ENCODE measurements at places on chromosomes 4 and X.

DNA sequence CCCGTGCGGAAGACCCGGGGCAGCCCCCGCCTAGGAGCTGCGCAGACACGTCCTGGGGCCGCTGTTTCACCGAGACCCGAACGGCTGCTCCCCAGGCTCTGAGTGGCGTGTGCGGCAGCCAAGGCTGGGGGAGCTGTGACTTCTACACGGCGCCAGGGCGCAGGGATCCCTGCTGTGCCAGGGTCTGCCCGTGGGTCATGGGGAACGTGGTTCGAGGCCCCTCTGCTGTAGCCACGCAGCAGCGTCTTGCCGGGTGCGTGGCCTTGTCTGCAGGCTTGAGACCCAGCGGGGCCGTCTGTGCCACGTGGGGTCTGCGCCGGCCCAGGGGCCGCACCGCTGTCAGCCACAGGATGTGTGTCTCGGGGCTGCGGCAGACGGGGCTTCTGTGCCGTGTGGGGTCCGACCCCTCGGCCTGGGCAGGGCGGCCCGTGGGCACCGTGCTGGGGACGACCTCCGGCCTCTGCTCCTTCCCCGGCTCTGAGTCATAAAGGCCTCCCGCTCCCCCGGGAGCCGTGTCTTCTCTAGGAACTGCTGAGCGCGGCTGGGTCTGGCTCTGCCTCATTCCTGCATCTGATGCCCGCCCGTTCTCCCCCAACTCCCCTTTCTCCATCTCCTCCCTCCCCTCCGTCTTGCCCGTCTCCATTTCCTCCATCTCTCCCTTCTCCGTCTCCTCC, 12.7 kb upstream of the GTPBP6 start:
- DNase-seq: no peak

- DNase-seq: no peak
These were observed 194.4 kb upstream of the LDB2 start for GRCh38 chr4:17092736-17093437.

DNA sequence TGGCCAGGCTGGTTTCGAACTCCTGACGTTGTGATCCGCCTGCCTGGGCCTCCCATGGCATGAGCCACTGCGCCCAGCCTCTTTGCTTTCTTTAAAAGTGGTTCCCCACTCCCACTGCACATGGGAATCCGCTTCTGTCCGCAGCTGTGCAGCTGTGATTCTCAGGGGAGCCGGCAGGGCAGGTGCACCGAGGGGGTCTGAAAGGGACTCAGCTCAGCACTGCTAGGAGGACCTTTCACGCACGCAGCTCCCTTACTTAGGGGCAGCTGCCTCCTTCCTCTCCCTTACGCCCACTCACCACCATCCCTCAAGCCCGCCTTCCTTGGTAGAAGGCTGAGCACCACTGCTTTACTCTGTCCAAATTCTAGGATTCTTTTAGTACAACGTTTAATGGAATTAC, 40.4 kb upstream of the CYP4V2 start:
- DNase-seq: no peak

- no peak for DNase-seq
These were observed 125.7 kb downstream of the CAMK2D start for GRCh38 chr4:113635739-113636437.

- no peak for DNase-seq
These were observed 7.5 kb upstream of the CXCL6 start for GRCh38 chr4:73828956-73829355.

- peak; percentile 88 for DNase-seq
These were observed 58.5 kb downstream of the TSC22D3 start for GRCh38 chrX:107716816-107717700.

GRCh38 chr4:71602289-71602900, 181.5 kb downstream of the GC start:
- DNase-seq: no peak

- no peak for DNase-seq
These were observed 107.8 kb downstream of the EFNB1 start for GRCh38 chrX:68936608-68937007.

DNA sequence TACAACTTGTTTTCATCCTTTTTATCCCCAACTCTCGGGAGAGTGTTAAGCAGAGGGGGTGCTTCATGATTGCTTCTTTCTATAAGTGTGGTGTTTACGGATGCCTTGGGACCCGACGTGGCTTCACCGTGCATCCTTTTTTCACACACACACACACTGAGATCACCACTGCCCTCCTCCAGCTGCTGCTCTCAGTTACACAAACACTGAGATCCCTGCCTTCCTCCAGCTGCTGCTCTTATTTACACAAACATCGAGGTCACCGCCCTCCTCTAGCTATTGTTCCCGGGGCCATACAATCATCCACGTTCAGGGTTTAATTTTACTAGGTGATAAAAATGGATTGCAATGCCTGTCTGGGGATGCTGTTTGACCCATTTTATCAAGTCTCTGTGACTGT, 155.4 kb upstream of the FAM9B start:
- no peak for DNase-seq

GRCh38 chrX:48474127-48474526, 1.9 kb upstream of the FTSJ1 start:
- no peak for DNase-seq

GRCh38 chr4:151522866-151523519, 114.0 kb downstream of the FHIP1A start:
- no peak for DNase-seq

DNA sequence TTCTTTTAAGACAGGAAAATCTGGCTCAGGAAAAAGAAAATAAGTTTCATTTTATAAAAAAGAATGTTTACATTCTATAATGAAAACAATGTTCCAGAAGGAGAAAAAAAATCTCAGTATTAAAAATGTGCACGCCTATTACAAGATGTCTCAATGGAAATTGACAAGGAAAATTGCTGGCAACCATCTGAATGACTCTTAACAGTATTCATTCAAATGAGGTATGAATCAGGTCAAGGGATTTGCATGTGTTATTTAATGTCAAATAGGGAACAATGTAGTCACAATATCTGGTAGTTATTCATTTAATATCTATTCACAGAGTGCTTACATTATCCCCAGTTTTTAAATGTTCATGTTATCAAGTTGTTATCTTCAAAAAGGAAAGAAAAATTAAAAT, 208.4 kb upstream of the TRAM1L1 start:
- DNase-seq: no peak

DNA sequence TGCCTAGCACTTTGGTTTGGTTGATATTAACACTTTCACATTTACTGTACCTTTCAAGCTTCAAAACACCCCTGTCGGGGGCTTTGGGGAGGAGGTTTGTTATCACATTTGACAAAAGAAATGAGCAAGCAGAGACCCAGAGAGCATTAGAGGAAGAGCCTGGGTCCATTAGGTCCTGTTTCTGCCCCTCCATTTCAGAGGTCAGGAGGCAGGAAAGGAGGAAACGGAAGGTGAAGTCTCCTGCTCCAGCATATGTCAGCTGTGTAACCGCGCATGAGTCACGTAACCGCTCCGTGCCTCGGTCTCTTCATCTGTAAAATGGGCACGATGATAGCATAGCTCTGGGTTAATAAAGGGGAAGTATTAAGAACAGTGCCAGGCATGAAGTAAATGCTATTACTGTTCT, 201.9 kb upstream of the BCOR start:
- peak; percentile 4 for DNase-seq

- no peak for DNase-seq
These were observed 29.4 kb upstream of the FOXR2 start for GRCh38 chrX:55593756-55594257.

DNA sequence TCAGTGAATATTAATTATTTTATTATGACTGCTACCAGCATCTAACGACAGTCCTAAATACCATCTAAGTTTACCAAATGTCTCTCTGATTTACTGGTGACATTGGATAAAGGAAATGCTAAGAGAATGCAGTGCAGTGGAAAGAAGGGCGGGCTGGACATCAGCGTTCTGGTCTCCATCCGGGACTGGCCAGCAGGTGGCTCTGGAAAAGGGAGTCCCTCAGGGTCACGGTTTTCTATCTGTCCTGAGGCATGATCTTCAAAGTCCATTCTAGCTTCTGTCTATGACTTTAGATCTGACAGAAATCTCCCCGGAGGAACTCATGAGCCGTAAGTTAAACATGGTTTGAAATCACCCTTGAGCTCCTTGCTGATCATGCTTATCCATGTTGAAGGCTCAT, 3.3 kb downstream of the TRIM2 start:
- DNase-seq: peak; percentile 8

GRCh38 chrX:71052721-71053120, 15.4 kb downstream of the SNX12 start:
- no peak for DNase-seq

- no peak for DNase-seq
These were observed 16.3 kb downstream of the F8A1 start for GRCh38 chrX:154902408-154902807.

DNA sequence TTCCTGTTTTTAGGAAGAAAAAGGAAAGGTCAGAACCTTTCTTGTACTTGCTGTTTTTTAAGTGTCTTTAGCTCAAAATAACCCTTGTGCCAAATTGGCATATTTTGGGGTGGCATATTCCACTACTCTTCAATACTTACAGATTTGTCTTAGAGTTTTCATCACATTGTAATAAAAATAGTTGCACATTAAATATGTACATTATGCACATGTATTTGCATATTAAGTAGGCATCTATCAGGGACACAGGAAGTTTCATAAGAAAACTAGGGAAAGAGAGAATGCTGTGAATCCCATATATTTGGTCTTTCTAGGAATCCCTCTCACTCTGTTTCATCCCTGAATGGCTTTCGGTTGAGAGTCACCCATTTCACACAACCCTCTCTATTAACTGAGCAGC, 139.6 kb downstream of the LARP7 start:
- no peak for DNase-seq

DNA sequence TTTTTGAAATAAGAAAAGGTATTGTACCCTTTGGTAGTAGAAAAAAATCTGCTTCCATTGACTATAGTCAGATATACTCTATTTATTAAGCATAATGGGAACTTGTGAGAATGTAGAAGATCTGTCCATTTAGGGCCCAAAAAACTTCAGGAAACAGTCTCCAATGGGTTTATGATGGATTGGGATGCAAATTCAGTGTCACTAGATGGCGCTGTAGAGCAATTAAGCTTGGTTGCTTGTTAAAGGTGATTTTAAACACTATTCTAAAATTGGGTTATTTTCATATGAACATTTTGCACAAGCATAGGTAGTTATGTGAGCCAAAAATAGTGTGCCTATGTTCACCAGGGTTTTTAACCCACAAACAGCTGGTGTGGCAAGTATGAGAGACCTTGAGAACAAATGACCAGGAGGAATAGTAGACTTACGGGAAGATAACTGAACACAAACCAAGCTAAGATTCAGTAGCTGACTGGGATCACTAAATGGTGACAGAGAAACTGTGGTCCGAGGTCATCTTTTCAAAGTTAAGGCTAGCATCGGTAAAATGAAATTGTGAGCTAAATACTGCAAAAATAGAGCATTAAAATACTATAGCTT, 80.3 kb upstream of the LSM6 start:
- peak; percentile 48 for DNase-seq

- no peak for DNase-seq
These were observed 42.3 kb downstream of the GABRB1 start for GRCh38 chr4:47073647-47074046.

DNA sequence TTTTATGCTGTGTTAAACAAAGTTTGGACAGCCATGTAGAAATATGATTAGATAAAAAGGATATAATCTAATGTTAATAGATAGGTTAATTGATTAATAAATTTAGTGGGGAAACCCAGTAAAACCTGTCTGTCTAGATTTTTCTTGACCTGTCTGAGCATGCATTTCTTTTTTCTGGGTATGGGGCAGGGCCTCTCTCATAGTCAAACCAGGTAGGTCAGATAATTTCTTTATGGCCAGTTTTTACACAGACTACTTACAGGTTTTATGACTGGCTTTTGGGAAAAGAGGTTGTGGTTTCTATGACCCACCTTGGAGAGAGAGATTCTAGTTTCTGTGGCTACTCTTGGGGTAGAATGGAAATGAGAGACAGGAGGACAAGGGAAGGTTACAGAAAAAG, 135.6 kb upstream of the EPHA5 start:
- DNase-seq: no peak

- no peak for DNase-seq
These were observed 909.0 kb upstream of the PCDH10 start for GRCh38 chr4:132240081-132240480.

DNA sequence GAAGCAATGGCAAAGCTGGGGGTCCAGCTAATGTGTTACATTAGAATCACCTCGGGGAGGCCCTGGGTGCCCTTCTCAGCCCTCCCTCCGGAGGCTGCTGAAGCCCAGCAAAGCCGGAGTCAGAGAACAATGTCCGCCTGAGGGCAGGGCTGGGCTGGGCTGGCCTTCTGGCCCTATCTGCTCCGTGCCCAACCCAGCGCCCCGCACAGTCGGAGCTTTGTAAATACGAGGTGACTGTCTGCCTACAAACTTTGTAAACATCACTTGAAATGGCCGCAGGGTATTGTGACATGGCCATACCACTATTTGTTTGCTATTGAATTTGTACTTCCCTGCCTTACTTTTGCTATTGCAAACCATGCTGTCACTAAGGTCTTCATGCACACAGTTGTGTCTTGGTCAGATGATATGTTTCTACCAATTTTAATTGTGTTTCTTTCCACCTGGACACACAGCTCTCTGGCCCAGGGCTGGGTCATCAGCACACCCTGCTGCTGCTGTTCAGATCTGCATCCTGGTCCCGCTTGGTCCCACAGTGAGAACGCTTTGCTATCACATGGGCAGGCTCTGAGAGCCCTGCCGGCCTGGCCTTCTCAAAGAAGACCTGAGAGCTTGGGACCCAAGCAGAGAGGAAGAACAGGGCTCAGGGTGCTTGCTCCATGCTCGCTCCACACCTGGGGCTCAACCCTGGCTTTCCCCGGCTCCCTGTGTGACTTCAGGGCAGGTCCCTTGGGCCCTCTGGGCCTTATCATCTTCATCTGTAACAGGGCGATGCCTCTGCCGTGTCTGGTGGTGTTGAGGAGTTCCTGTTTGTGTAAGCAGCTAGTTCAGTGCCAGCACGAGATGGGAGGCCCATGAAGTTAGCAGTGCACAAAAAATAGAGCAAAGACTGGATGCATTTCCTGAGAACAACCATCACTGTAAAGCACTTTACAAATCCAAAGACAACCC, 2.3 kb downstream of the S100P start:
- DNase-seq: no peak

Data from RPMI8226 (cell line).